Neural crest cell (in vitro differentiated cells): ENCODE measurements at places on chromosomes 1 and 21. TPM values are rescaled to one million over a fixed set of nuclear protein-coding genes. Genes with fewer than 3 reads are reported as not detected.

- no peak for DNase-seq
These were observed 3.3 kb downstream of the PLEKHM2 start for GRCh38 chr1:15687446-15687845.

The LEFTY1 gene
- total RNA-seq = 0.65 TPM in 1 of 2 replicates, not detected in the other

DNA sequence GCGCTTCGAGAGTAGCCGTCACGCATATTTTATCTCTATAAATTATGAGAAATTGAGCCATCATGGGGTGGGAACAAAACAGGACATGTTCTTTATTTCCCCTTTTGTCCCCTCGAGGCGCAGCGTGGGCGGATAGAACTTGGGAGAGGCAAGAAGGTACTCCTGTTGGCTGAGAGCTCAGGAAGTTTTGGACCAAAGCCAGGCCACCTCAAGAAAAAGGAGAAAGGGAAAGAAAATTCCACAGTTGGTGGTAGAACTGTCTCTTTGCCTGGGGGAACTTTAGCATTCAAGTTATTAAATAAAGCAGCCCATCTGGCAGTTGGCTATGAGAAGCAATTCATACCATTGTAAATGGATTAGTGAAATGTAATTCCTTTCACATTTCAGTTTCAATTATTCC lies 76.4 kb upstream of the DSCAM start:
- no peak for DNase-seq

The TACSTD2 gene
- total RNA-seq = not detected in 2 replicates

The KCNT2 gene
- 10.1 and 12.6 TPM in 2 replicates for total RNA-seq

The TRNP1 gene
- total RNA-seq = 16.7 and 18.7 TPM in 2 replicates

DNA sequence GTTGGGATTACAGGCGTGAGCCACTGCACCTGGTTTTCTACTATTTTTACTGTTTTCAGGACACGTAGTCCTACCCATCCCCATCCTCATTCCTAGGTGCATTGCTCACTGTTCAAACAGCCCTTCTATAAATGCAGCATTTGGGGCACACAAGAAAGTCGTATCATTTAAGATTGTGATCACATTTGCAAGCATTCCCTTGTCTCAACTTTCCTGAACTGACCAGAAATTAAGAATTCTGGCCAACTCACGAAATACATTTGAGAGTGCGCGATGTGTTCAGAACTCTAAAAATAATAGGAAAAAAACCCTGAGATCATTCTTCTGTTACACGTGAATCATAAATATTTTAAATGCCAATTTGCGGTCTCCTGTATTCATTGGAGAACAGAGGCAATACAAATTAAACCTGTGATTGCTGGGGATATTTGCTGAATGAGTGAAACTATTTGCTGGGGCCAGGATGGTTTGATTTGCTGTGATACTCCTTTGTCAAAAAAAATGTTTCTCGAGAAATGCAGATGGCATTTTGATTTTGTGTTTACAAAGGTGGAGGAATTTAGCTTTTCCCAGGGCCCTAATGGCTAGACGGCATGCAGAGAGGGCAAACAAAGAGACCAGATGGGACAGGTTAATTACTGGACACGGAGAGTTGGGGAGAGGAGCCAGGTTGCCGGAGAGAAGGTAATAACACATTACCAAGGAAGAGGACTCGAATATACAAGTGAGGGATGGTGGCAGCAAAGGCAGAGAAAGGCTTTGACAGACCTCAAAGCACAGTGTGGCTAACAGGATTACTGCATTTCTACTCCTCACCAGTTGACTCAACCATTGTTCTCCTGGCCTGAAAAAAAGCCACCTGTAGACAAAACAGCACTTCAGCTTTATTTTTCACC lies 38.4 kb downstream of the STPG1 start:
- no peak for DNase-seq

DNA sequence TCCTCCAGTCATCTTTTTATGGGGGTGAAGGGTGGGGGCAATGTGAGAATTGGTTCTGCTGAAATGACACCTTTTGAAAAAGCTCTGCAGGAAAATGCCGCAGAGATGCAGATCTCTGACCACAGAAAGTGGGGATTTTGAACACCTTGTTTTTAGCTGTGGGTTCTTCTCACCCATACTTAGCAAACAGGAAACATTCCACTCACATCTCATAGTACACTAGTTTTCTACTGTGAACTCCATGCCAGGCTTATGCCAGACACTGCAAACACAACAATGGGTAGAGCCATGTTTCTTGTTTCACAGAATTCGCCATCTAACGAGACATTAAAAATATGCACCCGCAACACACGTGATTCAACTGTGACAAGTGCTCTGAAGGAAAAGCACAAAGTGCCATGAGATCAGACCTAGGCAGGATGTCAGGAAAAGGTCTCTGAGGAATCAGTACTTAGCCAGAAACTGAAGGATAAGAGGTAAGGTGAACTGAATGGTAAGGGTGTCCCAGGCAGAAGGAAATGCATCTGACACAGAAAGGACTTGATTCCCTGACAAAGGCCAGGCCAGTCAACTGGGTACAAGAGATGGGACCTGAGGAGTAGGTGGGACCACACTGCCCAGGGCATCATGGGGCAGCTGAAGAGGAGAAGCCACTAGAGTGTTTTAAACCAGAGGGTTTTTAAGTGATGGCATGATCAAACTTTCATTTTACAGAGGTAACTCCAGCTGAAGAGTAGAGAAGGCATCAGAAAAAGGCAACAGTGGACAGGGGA lies 83.8 kb upstream of the JAK1 start:
- no peak for DNase-seq

GRCh38 chr1:5955479-5955977 lies 36.7 kb downstream of the NPHP4 start:
- no peak for DNase-seq
